ENCODE measurements at places on chromosomes 6 and 20.

DNA sequence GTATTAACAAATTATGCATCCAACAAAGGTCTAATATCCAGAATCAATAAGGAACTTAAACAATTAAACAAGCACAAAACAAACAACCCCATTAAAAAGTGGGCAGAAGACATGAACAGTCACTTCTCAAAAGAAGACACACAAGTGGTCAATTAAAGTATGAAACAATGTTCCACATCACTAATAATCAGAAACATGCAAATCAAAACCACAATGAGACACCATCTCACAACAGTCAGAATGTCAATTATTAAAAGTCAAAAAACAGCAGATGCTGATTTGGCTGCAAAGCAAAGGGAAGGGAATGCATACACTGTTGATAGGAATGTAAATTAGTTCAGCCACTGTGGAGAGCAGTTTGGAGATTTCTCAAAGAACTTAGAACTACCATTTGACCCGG lies 129.3 kb downstream of the PFDN4 start:
- no peak for DNase-seq

GRCh38 chr6:7763881-7764280 lies 38.0 kb downstream of the BMP6 start:
- DNase-seq: no peak

GRCh38 chr20:44019638-44020335 lies 105.1 kb downstream of the TOX2 start:
- DNase-seq: peak; percentile 66

GRCh38 chr20:49747707-49748524 lies 34.2 kb upstream of the B4GALT5 start:
- DNase-seq: no peak

GRCh38 chr6:110103260-110103659 lies 76.2 kb downstream of the WASF1 start:
- no peak for DNase-seq

DNA sequence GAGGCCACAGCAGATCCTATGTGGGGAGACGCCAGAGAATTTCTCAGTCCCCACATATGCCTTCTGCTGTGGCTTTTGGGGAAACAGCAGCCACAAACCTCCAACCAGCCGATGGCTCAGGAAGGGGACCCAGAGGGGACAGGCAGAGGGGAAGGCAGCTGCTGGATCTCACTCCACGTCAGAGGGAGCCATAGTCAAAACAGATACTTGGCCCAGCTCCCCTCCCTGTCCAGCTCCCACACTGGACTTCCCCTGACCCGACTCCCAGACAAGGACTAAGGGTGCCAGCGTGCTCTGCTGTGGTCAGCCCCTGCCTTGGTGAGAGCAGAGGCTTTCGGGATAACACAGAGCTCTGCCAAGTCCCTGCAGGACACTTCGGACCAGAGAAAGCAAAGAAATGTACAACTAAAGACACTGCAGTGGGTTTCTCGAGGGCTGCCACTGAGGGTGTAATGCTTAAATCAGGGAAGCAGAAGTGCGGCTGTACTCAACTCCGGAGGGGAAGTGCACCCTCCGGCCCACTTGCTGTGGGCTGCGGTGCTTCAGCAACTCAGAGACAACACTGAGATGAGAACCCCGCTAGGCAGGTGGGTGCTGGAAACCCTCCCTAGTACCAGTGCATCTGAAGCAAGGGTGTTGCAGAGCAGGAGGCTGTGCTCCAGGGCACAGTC lies 47.2 kb downstream of the RRBP1 start:
- no peak for DNase-seq

GRCh38 chr6:98844244-98845210 lies 10.2 kb downstream of the POU3F2 start:
- DNase-seq: no peak

DNA sequence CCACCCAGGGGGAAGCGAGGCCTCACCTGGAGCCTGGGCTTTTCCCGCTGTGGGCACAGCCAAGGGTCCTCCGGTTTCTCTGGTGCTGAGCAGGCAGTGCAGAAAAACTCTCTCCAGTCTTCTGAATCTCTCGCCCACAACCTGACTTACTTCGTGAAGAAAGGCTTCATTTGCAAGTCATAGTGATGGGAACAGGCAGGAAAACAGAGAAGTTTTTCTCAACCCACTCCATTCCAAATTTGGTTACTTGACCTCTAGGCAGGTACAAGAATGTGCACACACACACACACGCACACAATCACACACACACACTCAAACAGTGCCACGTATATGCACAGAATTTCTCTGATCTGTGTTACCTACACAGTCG lies 524.5 kb downstream of the CD83 start:
- no peak for DNase-seq

- DNase-seq: no peak
Measured at GRCh38 chr6:150238846-150239407, 96.1 kb downstream of the PPP1R14C start.

GRCh38 chr20:18048176-18048575 lies 9.5 kb downstream of the OVOL2 start:
- DNase-seq: no peak

DNA sequence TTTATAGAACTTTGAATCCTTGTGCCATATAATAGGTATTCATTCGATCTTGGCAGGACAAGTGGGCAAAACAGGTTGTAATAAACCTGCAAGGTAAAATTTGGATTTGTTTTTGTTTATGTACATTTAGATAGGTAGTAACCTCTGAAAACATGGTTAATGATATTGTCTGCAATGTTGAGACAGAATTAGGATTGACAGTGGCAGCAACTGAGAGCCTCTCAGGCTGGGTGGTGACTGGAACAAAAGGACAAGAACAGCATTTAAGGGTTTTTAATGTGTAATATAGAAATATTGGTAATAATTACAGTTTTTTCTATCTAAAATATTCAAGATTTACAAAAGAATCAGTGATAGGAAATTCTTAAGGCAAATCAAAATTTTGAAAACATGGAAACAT lies 382.0 kb downstream of the TFAP2B start:
- DNase-seq: no peak

Data from activated CD4-positive, alpha-beta memory T cell treated with anti-CD3 and anti-CD28 coated beads, Interleukin-2, amount 10 ng/mL, durations not matched to agents 7 days and 5 days (primary cell).